ENCODE measurements at places on chromosomes 1 and 21. TPM values are rescaled to one million over a fixed set of nuclear protein-coding genes. Genes with fewer than 3 reads are reported as not detected.

- DNase-seq = no peak
- peaks cover 20% of the 10 kb centered on the region for H3K4me1 ChIP-seq
- no peaks in the 10 kb centered on the region for H3K27me3 ChIP-seq
- no peak overlapping the region for H3K4me3 ChIP-seq
- no peaks in the 10 kb centered on the region for H3K36me3 ChIP-seq
These were observed 304.0 kb downstream of the RRAGC start for GRCh38 chr1:38555594-38555993.

DNA sequence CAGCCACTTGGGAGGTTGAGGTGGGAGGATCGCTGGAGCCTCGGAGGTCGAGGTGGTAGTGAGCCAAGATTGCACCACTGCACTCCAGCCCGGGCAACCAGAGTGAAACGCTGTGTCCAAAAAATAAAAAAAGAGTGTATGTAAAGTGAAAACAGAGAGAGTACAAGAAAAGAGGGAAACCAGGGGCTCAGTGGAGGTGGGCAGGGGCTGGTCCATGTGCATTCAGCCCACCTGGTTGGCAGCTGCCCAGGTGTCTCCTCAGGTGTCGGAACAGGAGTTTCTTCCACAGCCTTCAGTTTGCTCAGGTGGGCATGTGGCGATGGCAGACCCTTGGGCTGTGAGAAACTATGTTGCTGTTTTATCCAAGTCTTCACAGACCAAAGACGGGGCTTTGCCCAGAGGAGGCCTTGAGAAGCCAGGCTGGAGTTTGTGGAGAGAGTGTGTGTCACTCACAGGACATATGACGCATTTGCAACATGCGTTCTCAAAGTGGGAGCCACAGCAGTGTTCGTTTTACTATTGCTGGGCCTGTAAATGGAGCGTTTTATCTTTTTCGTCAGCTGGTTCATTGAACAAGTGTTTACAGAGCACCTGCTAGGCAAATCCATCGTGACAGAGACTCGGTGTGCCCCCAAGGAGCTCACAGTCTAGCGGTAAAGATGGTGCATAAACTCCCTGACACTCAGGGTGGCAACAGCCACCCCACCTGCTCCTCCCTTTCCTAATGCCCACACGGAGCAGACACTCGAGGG is 22.4 kb upstream of the SAMD11 start:
- peaks cover 7% of the 10 kb centered on the region for H3K4me1 ChIP-seq
- H3K36me3 ChIP-seq = no peaks in the 10 kb centered on the region
- DNase-seq = no peak
- peaks cover 23% of the 10 kb centered on the region for H3K27me3 ChIP-seq

- no peaks in the 10 kb centered on the region for H3K4me1 ChIP-seq
- no peak overlapping the region for H3K4me3 ChIP-seq
- no peak overlapping the region for H3K27ac ChIP-seq
- H3K27me3 ChIP-seq = peaks cover 6% of the 10 kb centered on the region
- no peak for DNase-seq
These were observed 137.4 kb downstream of the KAZN start for GRCh38 chr1:14735841-14736240.

GRCh38 chr1:110481968-110482623 is 31.1 kb downstream of the PROK1 start:
- no peaks in the 10 kb centered on the region for H3K27me3 ChIP-seq
- H3K4me3 ChIP-seq = no peak overlapping the region
- no peak for DNase-seq
- no peaks in the 10 kb centered on the region for H3K4me1 ChIP-seq

DNA sequence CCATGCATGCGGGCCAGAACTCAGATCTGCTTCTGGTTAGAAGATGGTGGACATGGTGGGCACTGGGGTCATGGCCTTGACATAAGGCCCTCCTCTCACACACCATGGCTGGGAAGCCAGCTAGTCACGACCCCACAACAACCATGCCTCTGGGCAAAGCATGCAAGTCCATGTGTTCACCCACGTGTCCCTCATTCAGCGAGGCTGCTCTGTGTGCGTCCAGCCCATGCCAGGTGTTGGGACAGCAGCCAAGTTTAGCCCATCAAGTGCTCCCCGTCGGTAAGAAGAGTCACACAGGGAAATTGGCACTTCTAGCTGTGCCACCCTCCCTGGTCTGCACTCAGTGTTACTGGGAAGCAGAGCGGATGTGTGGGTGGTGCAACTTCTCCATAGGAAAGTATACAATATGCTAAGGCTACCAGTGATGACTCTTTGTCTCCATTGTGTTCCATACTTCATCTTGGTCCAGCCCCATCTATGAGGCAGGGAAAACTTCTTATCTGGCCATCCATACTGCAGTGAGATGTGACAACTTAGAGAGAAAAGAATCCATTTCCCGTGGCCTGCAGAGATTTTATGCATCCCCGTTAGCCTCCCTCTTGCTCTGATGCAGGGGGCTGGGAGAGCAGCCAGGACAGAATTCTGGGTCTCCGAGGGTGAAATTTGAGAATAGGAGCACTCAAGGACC is 198.0 kb downstream of the GRIK3 start:
- no peaks in the 10 kb centered on the region for H3K36me3 ChIP-seq
- no peaks in the 10 kb centered on the region for H3K4me1 ChIP-seq
- H3K4me3 ChIP-seq = no peak overlapping the region
- DNase-seq = no peak

DNA sequence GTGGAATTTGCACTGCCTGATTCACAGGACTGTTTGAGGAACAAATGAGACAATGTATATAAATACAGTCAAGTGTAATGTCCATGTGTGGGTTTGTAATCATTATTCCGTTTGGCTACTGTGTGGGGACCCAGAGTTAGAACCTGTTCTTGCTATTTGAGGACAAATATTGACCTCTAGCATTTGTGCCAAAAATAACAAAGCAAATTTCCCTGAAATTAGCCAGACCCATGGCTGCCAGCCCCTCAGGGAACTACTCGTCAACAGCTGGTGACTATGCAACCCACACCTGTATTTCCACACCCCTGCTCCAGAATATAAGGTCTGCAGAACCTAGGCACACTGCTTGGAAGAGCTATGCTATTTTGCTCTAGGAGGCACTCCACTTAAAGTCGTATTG is 70.7 kb downstream of the KCNJ6 start:
- no peak overlapping the region for H3K27ac ChIP-seq
- no peak overlapping the region for H3K4me3 ChIP-seq
- DNase-seq = no peak
- H3K27me3 ChIP-seq = peaks cover 6% of the 10 kb centered on the region

DNA sequence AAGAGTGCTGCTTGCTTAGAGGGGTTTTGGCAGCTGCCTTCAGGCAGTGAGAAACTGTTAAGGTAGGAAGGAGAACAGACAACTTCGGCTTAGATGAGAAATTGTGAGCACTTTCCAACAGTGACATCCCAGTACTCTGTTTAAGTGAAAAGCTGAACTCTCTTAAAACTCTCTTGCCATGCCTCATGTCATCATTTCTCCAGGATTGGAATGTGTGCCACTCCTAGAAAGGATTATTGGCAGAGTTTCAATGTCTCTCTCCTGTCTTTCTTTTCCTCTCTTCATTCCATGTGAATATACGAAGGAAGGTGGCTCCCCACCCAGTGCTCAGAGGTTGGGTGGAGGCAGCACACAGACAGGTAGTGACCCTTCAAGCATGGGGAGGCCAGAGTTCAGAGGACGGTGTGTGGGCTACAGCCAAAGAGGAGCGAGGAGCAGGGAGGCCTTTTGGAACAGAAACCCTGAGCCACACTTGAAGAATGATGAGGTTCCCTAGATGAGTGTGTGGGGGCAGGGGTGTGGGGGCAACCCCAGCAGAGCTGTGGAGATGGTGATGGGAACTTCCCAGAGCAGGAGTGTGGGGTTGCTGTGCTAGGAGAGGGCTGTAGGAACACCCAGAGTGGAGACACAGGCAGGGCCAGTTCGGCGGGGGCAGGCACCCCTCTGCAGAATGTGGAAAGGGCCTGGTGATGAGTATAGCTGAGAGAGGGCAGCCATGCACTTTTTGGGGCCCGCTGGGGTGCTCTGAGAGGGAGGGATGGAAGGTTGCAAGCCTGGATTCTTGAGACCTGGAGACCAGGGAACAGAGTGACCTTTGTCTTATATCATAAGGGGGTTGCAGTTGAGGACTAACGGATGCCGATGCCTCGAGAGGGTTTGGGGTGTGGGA is 58.8 kb downstream of the GALNT2 start:
- peak overlapping the region; percentile 45 for H3K27ac ChIP-seq
- no peaks in the 10 kb centered on the region for H3K27me3 ChIP-seq
- H3K4me3 ChIP-seq = no peak overlapping the region
- no peak for DNase-seq

- DNase-seq = no peak
- H3K4me1 ChIP-seq = no peaks in the 10 kb centered on the region
- no peak overlapping the region for H3K4me3 ChIP-seq
These were observed 665 bp downstream of the DAB1 start for GRCh38 chr1:57423135-57423655.

GRCh38 chr1:203907901-203908300 is 46.5 kb downstream of the SNRPE start:
- no peaks in the 10 kb centered on the region for H3K36me3 ChIP-seq
- H3K27ac ChIP-seq = no peak overlapping the region
- no peaks in the 10 kb centered on the region for H3K27me3 ChIP-seq
- no peak for DNase-seq

DNA sequence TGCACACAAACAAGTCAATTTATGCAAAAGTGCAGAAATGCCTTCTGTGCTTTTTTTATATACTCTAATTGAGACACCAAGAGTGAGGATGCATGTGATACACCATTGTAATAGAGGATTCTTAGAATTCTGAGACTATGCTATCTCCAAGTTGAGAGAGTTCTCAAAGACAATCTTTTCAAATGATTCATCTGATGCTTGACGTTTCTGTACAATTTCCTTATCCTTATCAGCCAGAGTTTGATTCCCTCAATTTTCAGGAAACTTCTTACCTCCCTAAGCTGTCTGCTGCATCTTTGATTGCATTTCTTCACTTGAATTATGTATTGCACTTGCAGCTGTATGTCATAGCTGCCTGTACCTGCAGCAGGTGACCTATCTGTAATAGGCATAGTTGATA is 211.3 kb upstream of the SPAG17 start:
- no peaks in the 10 kb centered on the region for H3K27me3 ChIP-seq
- H3K4me3 ChIP-seq = no peak overlapping the region
- H3K36me3 ChIP-seq = no peaks in the 10 kb centered on the region

- DNase-seq = no peak
- H3K27ac ChIP-seq = no peak overlapping the region
- H3K27me3 ChIP-seq = peaks cover 4% of the 10 kb centered on the region
- H3K4me3 ChIP-seq = no peak overlapping the region
These were observed 22.8 kb downstream of the SYF2 start for GRCh38 chr1:25209516-25209915.

DNA sequence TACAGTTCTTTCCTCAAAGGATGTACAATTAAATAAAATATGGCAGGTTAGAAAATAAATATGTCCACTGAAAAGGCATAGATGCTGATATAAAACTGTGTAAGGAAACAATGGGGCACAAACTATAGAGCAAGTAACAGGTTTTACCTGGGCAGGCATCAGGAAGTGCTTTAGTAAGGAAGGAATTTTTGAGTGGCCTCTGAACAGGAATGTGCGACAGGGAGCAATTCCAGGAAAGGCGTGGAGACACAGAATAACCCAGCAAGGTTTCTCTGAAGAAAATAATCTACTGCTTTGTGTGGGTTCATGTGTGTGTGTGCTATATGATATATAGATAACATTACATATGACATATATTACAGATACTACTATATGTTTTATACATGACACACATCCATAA is 128.4 kb downstream of the RGS21 start:
- no peak overlapping the region for H3K4me3 ChIP-seq
- H3K27ac ChIP-seq = no peak overlapping the region
- H3K27me3 ChIP-seq = no peaks in the 10 kb centered on the region
- H3K36me3 ChIP-seq = no peaks in the 10 kb centered on the region
- no peak for DNase-seq
- no peaks in the 10 kb centered on the region for H3K4me1 ChIP-seq

GRCh38 chr21:46122758-46123683 is 25.1 kb downstream of the COL6A2 start:
- DNase-seq = no peak
- H3K36me3 ChIP-seq = no peaks in the 10 kb centered on the region
- no peaks in the 10 kb centered on the region for H3K4me1 ChIP-seq
- no peak overlapping the region for H3K27ac ChIP-seq
- H3K27me3 ChIP-seq = no peaks in the 10 kb centered on the region

- no peak for DNase-seq
- no peak overlapping the region for H3K27ac ChIP-seq
- no peak overlapping the region for H3K4me3 ChIP-seq
- H3K36me3 ChIP-seq = no peaks in the 10 kb centered on the region
These were observed 16.5 kb downstream of the PLA2G2D start for GRCh38 chr1:20102875-20103274.

- DNase-seq = no peak
- no peaks in the 10 kb centered on the region for H3K4me1 ChIP-seq
- no peaks in the 10 kb centered on the region for H3K36me3 ChIP-seq
- H3K27ac ChIP-seq = peak overlapping the region; percentile 65
These were observed 148.7 kb downstream of the ADSS2 start for GRCh38 chr1:244302876-244303609.

DNA sequence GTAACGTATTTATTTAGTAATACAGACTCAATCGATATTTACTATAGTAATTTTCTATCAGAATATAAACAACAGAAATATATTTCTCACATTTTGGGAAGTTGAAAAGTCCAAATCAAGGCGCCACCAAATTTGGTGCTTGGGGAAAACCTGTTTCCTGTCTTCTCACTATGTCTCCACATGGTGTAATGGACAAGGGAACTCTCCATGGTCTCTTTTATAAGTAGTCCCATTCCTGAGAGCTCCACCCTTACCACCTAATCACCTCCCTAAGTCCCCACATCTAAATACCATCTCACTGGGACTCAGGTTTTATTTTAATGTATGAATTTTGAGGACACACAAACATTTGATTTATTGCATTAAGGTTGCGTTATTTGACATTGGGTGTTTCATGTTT is 848.0 kb downstream of the LTN1 start:
- no peak overlapping the region for H3K27ac ChIP-seq
- H3K27me3 ChIP-seq = no peaks in the 10 kb centered on the region
- DNase-seq = no peak

Gene CCDC185
- total RNA-seq = not detected

Gene CLCA1
- total RNA-seq = not detected

Gene CYYR1
- total RNA-seq = not detected

Gene FMO5
- total RNA-seq = 0.31 TPM

Gene SWT1
- 2.3 TPM for total RNA-seq

Gene SPRR2G
- total RNA-seq = not detected

Gene VANGL2
- total RNA-seq = 0.04 TPM

Gene CLIC6
- 0.37 TPM for total RNA-seq
